ENCODE measurements at places on chromosomes 7 and 10.
A peak's percentile ranks its signal among the peaks of the same experiment; 100 is the strongest.

GRCh38 chr10:33428682-33429081 lies 94.2 kb upstream of the NRP1 start:
- no peak for DNase-seq

- no peak for DNase-seq
Observed at GRCh38 chr7:95883217-95883616, 110.9 kb downstream of the DYNC1I1 start.

DNA sequence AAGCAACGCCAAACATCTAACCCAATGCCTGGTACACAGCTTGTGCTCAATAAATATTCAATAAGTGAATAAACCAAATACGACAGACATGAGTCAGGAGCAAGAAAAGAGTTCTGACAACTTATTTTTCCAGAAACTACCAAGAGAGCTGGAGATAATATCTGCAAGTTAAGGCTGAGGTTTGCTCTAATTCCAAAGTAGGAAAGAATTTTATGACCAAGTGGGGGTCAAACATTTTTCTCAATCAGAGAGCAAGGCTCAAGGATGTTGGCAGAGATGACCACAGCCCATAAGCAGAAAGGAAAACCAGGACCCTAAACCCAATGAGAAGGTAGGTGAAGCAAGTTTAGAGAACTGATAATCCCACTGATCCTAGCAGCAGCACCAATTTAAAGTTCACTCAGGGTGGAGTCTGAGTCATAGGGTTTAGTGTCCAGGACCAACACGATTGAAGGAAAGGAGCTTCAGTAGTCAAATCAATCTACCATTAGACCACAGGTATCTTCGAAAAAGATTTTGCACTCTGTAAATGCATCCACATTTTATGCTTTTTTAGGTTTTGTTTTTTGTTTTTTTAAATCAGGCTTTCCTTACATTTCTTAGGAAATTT lies 49.3 kb upstream of the KCNIP2 start:
- no peak for DNase-seq

- DNase-seq, result no peak
Observed at GRCh38 chr10:120613180-120613579, 156.2 kb downstream of the PLPP4 start.

DNA sequence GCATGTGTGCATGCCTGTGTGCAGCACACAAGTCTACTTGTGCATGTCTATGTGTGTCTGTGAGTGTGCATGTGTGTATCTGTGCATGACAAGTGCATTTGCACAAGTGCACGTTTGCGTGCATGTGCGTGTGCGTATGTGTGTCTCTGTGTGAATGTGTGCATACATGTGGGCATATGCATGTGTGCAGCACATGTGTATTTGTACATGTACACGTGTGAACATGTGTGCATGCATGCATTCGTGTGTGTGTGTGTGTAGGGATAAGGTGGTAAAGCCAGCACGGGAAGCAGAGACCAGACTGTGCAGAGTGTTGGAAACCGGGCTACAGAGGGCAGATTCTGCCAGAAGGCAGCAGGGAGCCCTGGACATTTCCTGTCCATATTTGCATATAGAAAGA lies 35.9 kb upstream of the GNA12 start:
- no peak for DNase-seq

DNA sequence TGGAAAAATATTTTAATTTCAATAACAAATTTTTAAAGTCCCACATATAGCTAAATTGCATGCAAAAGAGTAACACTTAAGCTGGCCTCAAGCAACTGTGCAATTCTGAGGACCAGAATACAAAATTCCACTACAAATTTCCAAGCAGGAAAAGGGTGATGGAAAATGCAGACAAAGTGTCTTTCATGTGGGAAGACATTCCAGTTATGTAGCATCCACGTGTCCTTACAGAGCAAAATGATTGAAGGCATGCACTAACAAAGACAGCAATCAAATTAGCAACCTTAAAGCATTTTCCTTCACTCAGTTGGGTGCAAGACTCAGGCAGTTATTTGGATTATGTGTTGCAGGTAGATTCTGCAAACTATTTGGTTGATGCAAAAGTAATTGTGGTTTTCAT lies 203.7 kb downstream of the HERPUD2 start:
- no peak for DNase-seq

- no peak for DNase-seq
Observed at GRCh38 chr10:128709686-128710085, 583.5 kb upstream of the MKI67 start.

- DNase-seq, result no peak
Observed at GRCh38 chr7:4133491-4134044, 548.5 kb upstream of the FOXK1 start.

GRCh38 chr10:49008091-49008490 lies 68.5 kb upstream of the LRRC18 start:
- no peak for DNase-seq

GRCh38 chr10:73644015-73644743 lies 2.9 kb upstream of the MYOZ1 start:
- peak; percentile 59 for DNase-seq

DNA sequence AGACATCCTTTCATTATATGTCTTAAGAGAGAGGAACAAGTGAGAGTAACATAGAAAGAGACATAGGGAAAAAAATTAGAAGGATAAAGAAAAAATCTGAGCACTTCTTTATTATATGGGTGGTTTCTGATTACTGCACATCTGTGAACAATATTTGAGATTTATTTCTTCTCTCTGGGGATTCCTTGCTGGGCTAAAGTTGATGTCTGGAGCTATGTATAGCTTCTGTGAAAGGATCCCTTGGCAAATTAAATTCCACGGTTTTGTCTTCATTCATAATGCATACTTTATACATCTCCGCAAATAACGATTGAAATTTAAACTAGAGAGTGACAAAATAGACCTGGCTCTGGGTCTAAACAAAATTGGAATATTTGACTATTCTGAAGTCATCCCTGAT lies 232.2 kb upstream of the CTBP2 start:
- DNase-seq, result no peak

- DNase-seq, result no peak
Observed at GRCh38 chr10:89296220-89296648, 5.6 kb upstream of the IFIT2 start.

DNA sequence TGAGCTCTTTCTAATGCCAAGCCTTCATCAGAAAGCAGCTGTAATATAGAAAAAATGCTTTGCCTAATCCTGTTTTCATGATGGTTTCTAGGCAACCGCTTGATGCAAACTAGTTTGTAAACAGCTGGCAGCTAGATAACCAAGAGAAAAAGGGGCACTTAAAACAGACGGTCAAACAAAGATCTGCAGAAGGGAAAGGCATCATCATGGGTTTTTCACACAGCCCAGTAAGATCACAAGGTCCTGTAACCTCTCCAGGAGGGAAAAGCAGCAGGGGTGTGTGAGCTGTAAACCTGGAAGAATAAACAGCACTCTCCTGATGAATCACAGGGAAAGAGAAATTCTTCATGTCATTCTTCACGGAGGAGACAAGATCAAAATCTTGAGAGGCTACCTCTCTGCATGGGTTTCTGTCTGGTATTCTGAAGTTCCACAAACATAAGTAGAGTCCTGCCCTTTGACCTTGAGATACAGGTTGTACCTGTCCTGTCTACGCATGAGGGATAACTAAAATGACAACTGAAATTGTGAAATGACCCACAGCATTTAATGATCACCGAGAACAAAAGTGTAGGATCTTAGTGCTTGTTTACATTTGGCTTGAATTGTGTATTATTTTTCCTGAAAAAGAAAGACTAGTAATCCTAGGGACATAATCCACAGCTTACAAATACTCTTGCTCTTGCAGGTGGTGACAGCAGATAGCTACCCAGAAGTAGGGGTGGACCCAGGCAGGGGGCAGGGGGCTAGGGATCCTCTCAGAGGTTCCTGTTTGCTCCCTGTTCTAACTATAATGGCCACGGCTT lies 48.0 kb downstream of the CREB3L2 start:
- no peak for DNase-seq

DNA sequence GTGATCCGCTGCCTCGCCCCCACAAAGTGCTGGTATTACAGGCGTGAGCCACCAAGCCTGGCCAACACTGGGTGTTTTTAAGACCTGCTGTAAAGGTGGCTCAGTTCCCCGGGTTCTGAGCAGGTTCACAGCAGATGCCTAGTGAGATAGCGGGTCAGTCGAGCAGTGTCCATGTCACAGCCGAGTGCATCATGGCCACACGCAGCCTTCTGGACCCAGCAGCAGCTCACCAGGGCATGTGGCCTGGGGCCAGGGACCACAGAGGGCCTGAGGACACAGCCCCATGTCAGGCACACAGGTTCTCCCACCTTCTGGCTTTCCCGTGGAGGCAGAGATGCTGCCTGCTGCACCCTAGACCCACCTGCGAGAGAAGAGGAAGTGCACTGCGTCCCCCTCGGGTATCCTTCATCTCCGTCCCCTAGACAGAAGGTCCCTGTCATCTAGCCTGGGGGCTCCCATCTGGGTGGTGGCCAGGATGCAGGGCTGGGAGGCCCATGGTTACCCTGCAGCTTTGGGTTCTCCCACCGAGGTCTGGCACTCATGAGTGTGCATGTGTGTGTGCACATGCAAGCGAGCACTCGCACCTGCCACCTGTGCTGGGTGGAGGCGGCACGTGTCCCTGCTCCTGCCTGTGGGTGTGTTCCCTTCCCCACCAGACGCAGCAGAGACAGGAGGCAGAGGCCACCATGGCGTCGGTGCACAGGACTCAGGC lies 98.6 kb downstream of the NKX6-2 start:
- DNase-seq, result no peak

DNA sequence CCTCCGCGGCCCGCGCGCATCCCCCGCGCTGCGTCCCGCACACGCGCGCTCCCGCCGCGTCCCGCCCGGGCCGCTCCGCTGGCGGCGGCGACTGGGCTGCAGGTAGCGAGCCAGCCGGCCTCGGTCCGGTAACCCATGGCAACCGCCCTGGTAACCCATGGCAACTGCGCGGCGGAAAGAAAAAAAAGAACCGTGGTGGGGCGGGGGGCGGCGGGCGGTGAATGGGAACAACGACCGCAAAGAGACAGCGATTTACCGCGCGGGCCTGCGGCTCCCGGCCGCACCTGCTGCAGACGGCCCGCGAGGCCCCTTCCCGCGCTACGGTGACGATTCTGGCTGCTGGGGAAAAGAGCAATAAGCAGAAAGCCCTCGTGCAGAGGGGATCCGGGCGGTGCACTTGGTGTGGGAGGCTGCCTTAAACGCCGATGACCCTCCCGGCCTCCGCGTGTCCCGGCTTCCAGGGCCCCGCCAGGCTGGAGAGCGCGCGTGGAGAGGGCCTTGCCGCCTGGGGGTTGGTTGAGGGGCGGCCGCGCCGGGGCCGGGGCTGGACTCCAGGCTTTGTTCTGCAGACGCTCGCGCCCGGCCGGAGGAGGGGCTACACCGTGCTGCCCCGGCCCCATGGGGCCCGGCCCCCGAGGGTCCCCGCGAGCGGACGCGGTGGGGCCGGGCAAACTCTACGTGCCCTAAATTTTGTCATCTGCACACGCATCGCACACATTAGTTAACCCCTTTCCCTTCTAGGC lies 84.7 kb downstream of the SNX10 start:
- no peak for DNase-seq
